HT1080 (cell line): ENCODE measurements at places on chromosomes 4 and X. TPM values are rescaled to one million over a fixed set of nuclear protein-coding genes. Genes with fewer than 3 reads are reported as not detected.

GRCh38 chrX:29196501-29196900 is 609.3 kb downstream of the IL1RAPL1 start:
- no peak for DNase-seq

- DNase-seq: peak; percentile 50
These were observed 72.9 kb downstream of the ADAMTS3 start for GRCh38 chr4:72496119-72496518.

GATA1 gene
- not detected in 2 replicates for total RNA-seq

CXCL1 gene
- total RNA-seq: not detected in 2 replicates

- DNase-seq: no peak
These were observed 144.8 kb downstream of the FAT4 start for GRCh38 chr4:125459531-125459930.
